Vagina (tissue), 2 donors: ENCODE measurements at places on chromosomes 11 and 22.

DNA sequence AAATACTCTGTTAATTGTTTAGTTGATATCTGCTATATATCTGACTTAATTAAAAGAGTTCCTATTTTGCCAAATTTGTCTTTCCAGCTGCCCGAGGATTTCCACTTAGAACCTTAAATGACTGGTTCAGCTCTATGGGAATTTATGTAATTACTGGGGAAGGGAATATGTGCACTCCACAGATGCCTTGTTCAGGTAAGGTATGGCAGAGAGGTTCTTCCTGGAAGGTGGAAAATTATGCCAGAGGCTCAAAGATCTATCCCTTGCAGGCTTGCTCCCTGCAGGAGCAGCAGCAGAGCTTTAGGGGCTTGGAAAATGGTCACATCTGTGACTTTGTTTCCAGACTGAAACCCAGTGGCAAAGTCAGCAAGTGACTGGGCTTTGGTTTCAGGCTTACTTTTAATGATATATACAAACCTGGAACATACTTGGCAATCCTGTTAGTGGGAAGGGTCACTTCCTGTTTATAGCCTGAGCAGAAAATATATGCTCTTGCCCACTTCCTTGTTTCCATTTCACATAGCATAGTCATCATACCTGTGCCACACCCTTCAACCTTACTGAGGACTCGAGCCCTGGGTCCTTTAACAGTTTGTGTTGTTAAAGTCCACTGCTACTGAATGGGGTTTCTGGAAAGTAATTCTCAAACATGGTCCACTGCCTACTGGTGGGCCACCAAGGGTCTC lies 23.7 kb downstream of the WBP2NL start:
- no peak for DNase-seq

DNA sequence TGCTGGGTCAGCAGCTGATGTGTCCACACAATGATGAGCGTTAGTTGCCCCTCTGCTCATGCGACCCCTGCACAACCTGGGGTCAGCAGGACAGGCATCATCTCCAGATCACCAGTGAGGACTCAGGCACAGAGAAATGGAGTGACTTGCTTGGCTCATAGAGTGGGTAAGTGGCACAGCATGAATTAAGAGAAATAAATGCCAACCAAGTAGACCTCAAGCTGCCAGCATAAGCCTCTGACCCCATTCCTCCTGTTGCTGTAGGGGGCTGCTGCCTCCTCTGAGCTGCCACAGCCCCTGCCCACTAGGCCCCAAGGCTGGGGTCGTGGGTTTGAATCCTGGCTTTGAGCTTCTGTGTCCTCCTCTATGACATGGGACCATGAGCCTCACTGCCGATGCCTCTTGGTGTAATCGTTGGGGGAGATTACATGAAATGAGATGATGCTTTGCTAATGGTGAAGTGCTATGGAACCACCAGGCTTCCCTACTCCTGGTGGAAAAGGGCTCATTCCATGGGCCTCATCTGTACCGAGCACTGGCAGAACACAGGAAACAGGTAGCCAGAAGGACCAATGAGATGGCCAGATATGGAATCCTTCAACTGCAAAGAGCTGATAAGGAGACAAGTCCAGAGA lies 33.6 kb downstream of the LRRC32 start:
- DNase-seq = peak; percentile 62

DNA sequence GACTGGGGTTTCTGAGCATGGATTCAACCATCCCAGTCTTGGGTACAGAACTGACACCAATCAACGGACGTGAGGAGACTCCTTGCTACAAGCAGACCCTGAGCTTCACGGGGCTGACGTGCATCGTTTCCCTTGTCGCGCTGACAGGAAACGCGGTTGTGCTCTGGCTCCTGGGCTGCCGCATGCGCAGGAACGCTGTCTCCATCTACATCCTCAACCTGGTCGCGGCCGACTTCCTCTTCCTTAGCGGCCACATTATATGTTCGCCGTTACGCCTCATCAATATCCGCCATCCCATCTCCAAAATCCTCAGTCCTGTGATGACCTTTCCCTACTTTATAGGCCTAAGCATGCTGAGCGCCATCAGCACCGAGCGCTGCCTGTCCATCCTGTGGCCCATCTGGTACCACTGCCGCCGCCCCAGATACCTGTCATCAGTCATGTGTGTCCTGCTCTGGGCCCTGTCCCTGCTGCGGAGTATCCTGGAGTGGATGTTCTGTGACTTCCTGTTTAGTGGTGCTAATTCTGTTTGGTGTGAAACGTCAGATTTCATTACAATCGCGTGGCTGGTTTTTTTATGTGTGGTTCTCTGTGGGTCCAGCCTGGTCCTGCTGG lies 4.9 kb downstream of the MRGPRX3 start:
- no peak for DNase-seq

- no peak for DNase-seq
These were observed 11.5 kb downstream of the STARD10 start for GRCh38 chr11:72782081-72782920.

GRCh38 chr11:61686469-61686868 lies 6.3 kb downstream of the DAGLA start:
- DNase-seq = no peak

GRCh38 chr11:535519-536454 lies at the start of gene HRAS:
HRAS (minus strand) TSS chr11:535576.
- no peak for DNase-seq

DNA sequence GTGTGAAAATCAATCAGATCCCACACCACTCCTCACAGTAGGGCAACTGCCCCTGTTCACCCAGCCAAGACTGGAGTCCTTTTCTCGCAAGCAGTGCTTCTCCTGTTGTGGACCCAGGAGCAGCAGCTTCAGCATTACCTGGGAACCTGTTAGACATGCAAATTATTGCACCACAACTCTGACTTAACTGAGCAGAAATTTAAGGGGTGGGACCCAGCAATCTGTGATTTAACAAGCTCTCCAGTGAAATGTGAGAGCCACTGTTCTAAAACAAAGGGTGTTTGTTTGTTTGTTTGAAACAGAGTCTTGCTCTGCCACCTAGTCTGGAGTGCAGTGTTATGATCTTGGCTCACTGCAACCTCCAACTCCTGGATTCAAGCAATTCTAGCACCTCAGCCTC lies 591.4 kb downstream of the SOX6 start:
- no peak for DNase-seq

GRCh38 chr11:67282155-67282875 lies 6.8 kb upstream of the ANKRD13D start:
- no peak for DNase-seq

DNA sequence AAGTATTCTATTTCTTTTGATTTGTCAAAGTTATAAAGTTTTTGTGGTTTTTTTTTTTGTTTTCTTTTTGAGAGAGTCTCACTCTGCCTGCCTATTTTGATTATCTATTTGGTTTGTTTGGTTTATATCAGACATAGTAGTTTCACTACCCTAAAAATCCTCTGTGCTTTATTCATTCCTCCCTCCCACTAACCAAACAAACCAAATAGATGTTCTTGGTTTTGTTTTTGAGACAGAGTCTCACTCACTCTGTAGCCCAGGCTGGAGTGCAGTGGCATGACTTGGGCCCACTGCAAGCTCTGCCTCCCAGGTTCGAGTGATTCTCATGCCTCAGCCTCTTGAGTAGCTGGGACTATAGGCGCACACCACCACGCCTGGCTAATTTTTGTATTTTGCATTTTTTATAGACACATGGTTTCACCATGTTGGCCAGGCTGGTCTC lies 67.9 kb downstream of the ENTHD1 start:
- DNase-seq = no peak

DNA sequence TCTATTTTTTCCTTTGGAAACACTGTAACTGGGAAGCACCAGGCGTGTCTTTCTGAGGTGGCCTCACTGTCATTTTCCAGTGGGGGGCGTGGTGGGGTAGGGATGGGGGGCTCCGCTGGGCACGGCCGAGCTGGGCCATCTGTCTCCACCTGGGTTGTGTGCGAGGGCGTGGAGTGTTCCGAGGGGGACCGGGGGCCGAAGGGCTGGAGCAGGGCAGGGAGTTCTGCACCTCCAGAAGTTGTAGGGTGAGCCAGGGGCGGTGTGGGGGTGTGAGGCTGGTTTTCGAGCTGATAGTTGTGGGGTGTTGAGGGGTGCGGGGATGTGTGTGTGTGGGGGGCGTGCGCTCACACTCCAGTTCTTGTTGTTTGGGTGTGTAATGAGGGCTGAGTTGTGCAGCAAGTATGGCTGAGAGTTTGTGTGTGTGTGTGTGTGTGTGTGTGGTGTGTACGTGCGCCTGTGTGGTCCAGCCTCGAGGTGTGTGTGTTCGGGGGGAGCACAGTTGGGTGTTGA lies 10.8 kb downstream of the YPEL4 start:
- DNase-seq = no peak

GRCh38 chr11:44944853-44945235 lies 5.8 kb downstream of the TP53I11 start:
- no peak for DNase-seq

DNA sequence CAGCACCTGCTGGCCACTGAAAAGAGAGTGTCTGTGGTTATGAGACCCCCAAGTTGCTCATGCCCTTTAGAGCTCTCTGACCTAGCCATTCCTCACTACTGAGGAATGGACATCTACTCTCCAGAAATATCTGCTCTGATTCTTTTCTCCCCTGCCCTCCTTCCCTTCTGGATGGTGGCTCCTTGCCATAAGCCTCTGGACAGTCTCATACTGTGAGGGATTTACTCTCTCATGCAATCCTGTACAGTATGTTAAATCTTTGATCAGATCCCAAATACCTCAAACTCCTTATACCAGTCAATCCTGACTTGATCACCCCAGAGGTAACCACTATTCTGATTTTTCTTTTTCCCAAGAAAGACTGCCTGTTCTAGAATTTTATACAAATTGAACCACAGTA lies 80.7 kb downstream of the ARHGAP20 start:
- no peak for DNase-seq

GRCh38 chr22:39290724-39291161 lies 28.7 kb downstream of the RPL3 start:
- no peak for DNase-seq

DNA sequence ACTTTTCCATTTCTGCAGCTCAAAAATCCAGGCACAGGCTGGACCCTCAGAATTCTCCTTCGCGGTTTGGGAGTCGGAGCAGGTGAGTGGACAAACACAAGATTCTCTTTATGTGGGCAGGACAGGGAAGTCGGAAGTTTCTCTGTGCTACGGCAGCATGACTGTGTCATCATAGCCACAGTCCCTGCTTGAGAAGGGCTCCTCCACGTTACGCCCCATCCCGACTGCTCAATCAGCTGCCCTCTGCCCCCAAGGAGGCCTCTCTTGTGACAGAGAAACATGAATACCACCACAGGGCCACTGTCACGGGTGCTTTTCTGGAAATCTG lies 89.0 kb upstream of the SHISAL1 start:
- DNase-seq = no peak

DNA sequence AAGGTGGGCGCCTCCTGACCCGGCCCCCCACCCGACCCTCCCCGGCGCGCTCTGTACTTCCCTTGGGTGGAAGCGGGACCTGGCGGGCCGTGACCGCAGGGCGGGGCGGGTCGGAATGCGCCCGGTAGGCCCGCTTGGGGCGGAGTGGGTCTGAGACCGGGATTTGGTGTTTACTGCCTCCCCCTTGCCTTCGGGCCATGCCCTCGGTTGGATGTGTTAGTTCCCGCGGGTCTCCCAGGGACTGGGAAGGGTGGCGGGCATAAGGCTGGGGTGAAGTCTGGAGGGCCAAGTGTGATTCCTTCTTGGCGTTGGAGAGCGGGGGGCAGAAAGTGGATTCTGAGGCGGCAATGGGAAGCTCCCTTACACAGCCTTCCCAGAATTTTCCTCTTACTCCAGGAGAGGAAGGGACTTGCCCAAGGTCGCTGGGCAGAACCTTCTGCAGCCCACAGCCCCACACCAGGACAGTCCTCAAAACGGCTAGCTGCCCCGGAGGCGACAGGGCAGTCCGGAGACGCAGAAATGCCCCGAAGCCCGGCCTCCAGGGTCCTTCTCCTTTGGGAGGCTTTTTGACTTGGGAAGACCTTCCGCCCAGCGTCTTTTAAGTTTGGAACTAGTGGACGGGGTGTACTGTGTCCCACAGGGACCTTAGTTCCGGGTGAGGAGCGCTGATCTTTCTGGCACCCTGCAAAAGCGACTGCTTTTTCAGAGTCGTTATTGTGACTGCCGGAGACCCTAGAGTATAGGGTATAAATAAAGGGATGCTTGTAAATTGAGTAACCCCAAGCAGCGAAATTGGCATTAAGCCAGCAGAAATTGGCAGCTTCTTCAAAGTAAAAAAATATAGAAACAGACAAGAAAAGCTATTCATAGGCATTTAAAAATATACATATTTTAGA lies 647 bp downstream of the SWAP70 start:
- DNase-seq = no peak

DNA sequence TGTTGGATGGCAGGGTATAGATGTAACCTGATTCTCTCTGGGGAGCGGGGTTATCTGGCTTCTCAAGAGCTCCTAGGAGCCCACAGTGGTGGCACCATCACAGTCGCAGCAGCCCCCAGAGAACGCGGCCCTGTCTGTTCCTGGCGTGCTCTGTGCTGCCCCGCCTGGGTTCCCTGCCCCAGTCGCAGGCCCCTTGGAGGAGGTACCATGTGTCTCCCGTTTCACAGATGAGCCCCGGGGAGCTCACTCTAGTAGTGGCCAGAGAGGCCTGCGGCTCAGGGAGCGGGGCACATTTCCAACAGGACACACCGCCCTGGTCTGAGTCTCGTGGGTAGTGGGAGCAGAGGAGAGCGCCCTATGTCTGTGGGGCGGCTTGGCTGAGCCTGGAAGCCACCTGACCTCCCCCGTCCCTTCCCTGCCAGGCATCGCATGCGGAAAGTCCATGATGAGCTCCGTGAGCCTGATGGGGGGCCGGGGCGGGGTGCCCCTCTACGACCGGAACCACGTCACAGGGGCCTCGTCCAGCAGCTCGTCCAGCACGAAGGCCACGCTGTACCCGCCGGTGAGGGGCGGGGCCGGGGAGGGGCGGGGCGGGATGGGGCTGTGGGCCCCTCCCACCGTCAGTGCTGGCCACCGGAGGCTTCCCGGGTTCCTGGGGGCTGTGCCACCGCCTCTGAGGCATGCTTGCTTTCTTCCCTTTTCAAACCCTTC lies 21.0 kb upstream of the PPP6R3 start:
- no peak for DNase-seq

- no peak for DNase-seq
These were observed 57.2 kb downstream of the GRAMD1B start for GRCh38 chr11:123487157-123487744.

- DNase-seq = no peak
These were observed 4.6 kb downstream of the TMEM9B start for GRCh38 chr11:8959546-8960166.

DNA sequence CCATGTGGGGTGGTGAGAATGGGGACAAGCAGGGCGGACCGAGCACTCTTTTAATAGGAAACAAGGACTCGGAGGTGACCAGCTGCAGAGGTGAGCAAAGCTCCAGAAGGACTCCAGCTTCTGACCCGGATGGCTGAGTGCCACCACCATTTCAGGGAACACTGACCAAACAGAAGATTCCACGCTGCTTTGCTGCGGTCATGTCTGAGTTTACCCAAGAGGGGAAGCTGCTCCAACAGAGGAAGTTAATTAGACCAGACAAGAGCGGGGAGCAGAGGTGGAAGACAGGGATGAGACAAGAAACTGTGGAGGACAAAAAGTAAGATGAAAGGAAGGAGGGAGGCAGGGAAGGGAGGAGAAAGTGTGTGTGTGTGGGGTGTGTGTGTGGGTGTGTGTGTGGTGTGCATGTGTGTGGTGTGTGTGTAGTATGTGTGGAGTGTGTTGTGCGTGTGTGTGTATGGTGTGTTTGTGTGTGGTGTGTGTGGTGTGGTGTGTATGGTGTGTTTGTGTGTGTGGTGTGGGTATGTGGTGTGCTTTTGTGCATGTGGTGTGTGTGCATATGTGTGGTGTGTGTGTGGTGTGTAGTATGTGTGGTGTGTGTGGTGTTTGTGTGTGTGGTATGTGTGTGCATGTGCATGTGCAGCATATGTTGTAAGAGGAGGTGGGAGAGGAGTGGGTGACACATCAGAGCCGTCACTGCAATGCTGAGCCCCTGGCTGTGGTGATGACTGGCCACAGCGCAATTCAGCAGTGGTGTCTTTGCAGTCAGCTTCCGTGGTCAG lies 82.2 kb upstream of the AKIP1 start:
- DNase-seq = no peak
